ENCODE measurements at places on chromosomes 13 and 19.

- DNase-seq = peak; percentile 72
These were observed 73.5 kb upstream of the PCDH17 start for GRCh38 chr13:57558051-57558467.

DNA sequence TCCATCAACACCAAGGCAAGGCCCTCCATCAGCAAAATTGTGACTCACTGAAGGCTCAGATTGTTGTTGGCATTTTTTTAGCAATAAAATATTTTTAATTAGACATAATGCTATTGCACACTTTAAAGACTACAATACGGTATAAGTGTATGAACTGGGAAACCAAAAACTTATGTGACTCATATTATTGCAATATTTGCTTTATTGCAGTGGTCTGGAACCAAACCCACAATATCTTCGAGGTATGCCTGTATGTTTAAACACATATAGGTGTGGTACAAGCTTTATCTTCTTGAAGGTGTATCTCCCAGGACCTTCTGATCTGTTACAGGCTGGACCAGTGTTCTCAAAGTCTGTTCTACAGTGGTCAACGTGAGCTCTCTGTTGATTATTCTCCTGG, 142.3 kb upstream of the FNDC3A start:
- DNase-seq = no peak

DNA sequence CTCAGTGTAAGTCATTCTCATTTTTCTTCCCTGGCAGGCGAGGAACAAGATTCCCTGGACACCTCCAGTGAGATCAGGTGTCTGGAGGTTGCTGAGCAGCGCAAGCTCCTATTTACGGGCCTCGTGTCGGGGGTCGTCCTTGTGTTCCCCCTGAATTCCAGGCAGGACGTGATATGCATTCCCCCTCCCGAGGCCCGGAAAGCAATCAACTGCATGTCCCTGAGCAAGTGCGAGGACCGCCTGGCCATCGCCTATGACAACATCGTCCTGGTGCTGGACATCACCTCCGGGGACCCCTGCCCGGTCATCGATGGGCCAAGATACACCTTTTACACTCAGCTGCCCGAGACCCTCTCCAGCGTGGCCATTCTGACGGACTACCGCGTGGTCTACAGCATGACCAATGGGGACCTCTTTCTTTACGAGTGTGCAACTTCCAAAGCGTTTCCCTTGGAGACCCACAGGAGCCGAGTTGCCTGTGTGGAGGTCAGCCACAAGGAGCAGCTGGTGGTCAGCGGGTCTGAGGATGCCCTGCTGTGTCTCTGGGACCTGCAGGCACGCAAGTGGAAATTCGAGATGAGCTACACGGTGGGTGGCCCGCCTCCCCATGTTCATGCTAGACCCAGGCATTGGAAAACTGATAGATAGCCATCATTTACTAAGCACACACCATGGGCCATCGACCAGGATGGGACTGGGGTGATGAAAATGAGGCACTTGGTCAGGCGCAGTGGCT, 21.5 kb upstream of the SIN3B start:
- no peak for DNase-seq

GRCh38 chr13:20121159-20121525, 39.7 kb downstream of the GJA3 start:
- peak; percentile 29 for DNase-seq

- no peak for DNase-seq
These were observed 22.0 kb downstream of the SIN3B start for GRCh38 chr19:16851031-16851712.

DNA sequence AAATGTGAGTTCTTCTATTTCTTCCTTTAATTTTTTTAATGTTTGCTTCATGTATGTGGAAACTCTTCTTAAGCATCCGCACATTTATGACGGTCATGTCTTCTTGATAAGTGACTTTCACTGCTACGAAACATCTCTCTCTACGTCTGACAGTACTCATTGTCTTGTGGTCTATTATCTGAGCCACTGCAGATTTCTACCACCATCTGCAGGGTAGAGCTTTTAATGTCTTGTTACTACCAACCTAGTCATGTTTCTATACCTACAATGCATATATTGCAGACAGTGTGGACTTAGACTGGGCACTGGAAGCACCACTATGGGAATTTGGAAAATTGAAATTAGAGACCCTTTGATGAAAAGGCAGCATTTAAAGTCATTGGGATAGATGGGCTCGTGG, 75.4 kb upstream of the ARHGEF7 start:
- DNase-seq = no peak

DNA sequence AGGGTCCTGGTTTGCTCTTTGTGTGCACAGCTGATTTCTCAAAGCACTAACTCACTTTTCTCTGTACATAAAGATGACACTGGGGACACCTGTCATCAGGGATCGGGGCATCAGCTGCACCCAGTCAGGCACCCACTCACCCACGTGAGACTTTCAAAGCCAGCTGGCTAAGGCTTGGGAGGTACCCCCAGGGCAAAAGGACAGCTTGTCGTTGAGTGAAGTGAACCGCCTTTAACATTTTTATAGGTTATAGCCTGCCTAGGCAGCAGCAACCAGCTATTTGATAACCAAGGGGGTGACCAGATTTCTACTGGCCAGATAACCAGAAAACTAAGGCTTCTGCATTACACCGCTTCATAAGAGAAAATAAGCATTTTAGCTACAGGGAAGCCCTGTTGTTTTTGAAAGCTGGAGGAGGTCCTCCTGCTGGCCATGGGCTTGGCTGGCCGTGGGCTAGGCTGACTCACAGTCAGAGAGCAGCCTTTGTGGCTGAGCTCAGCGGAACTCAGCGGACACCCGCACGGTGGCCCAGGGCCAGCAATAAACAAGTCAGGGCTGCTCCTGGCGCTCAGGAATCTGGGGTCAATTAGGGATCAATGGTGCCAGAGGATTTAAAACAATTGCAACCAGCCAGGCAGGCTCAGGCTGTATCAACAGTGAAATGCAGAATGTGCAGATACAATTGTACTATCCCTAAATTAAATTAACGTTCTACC, 57.1 kb downstream of the ALOX5AP start:
- no peak for DNase-seq

DNA sequence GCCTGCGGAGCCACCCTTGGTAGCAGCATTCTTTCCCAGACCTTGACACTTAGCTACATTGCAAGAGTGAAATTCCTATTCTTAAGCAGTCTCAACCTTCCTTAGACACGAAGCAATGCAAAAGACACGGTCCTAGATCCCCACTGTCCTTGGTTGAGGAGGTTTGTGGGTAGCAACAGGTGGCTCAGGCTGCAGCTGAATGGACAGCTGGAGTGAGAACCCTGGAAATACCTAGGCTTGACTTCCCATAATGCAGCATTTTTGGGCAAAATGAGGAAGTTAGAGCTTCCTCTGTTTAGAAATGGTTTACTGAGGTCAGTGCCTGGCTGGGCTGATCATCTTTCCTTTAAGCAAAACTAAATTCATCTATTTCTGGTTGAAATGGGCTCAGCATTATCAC, 296.6 kb downstream of the RFC3 start:
- no peak for DNase-seq
